A549 (cell line): ENCODE measurements at places on chromosomes 7 and 10. TPM values are rescaled to one million over a fixed set of nuclear protein-coding genes. Genes with fewer than 3 reads are reported as not detected.

- no peak for DNase-seq
These were observed 140.3 kb downstream of the VIPR2 start for GRCh38 chr7:159004411-159004810.

DNA sequence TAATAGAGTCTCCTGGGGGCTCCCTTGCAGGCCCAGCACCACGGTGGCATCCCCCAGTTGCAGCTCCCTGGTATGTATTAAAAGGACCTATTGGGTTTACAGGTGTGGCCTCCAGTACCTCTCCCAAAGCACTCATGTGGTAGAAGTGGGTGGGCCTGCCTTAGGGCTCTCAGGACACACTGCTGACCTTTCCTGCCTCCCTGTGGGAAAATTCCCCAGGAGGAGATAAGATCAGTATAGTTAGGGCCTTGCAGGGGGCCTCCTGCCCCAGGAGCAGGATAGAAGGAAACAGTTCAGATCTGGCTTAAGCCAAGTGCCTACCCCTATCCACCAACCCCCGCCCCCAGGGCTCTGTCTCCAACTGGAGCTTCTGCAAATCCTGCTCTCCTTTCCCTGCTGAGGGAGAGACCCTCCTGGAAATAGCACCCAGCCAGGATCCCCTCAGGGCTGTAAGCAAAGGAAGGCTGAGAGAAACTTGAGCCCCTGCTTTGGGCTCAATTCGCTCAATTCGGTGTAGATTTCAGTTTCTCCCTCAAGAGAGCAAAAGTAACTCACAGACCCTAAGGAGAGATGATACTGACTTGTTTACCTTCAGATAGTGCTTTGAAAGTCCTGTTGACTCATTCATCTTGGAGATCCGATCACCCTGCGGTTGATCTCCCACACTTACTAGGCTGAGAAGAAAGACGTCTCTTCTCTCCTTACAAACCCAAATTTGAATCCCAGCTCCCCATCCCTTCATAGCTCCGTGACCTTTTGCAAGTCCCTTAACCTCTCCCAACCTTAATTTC is 130.6 kb downstream of the WDR11 start:
- no peak for DNase-seq

- DNase-seq, result no peak
These were observed 101.9 kb upstream of the HGF start for GRCh38 chr7:81871606-81872265.

DNA sequence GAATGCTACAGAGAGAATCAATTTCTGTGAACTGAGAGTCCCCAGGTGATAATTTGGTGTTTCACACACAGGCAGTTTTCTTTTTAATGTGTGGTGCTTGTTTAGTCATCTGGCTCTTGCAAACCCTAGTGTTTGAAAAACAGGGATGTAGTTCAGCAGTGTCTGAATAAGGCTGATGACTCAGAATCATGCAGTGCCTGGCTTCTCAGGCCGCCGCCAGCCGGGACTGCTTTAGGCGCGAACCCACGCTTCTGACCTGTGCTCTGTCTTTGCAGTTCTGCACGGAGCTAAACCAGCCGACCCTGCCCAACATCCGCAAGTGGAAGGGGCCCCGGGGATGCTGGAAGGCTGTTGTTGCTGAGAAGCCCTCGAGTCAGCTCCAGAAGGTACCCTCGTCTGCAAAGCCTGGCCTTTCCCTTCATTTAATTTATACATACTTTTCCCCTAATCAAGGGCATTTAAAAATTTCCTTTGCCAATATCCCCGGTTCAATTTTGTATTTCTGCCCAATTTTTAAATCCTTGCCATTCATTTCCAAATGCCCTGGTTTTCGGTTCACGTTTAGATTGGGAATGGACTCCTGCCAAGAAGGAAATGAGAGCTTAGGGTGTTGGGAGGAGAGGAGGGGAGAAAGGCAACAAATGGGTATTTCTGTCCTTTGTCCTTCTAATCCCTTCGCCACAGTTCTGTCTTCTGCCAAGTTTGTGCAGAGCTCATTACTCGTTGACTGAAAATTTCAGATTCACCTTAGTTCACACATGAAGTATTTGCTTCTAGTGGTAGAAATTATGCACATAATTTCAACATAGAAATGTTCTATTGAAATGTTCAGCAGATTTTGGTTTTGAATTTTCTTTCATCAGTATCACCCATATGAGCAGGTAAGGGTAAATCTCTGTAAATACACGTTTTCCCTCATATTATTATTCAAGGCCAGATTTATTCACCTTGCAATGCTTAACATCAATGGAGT is 108.5 kb upstream of the ANLN start:
- peak; percentile 85 for DNase-seq

DNA sequence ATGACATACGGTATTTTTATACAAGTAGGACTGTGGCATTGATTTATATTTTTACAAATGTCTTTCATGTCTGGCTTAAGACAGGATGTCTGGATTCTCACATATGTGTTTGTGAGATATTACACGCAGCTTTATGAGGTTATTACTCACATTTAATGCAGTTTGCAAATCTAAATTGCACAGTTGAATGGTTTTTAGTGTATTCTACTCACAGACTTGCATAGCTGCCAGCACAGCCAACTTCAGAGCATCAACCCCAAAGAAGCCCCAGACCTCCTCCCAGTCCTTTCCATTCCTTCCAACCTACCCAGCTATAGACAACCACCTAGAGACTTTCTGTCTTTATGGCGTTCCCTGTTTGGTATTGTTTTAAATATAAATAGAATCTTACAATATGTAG is 193.8 kb upstream of the SHH start:
- no peak for DNase-seq

GRCh38 chr10:90218846-90219245 is 517.5 kb downstream of the KIF20B start:
- no peak for DNase-seq

DNA sequence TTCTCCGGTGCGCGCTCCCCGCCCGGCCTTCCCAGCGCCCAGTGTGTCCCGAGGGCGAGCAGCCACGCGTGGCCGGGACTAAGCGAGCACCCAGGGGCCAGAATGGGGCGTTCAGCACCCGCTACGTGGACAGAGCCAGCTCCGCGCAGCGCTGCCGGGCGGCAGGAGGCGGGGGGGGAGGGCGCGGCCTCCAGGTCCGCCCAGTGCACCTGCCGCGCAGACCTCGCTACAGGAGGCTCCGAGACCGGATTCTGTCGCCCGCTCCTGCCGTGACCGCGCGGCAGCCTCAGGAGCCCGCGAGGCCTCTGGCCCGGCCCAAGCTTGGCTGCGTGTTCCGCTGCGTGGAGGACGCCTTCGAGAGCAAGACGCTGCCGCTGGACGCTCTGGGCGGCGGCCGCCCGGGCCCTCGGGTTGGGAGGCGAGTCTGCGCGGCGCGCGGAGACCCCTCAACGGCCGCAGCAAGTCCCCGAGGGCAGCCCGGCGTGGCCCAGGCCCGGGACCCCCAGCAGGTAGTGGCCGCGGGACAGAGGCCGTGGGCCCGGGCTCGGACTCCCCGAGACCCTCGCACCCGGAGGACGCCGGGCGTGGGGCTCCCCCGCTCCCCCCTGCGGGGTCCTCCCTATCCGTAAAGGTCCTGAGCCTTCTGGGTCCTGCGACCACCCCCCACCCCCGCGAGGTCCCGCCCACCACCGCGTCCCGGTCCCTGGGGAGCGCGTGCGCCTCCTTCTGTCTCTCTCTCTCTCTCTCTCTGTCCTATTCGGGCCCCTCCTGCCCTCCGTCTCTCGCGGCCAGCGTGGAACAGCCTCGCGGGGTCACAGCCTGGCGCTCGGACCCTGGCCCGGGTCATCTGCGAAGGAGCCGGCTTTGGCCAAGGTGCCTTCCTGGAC is 904 bp upstream of the DPYSL4 start:
- DNase-seq, result no peak

- DNase-seq, result no peak
These were observed 48.4 kb downstream of the SHH start for GRCh38 chr7:155763691-155764437.

GRCh38 chr7:100837099-100837836 is 9.9 kb upstream of the EPHB4 start:
- peak; percentile 93 for DNase-seq

GRCh38 chr7:7266257-7266881 is 84.0 kb downstream of the C1GALT1 start:
- no peak for DNase-seq

- no peak for DNase-seq
These were observed 74.1 kb downstream of the TES start for GRCh38 chr7:116284390-116284789.

DNA sequence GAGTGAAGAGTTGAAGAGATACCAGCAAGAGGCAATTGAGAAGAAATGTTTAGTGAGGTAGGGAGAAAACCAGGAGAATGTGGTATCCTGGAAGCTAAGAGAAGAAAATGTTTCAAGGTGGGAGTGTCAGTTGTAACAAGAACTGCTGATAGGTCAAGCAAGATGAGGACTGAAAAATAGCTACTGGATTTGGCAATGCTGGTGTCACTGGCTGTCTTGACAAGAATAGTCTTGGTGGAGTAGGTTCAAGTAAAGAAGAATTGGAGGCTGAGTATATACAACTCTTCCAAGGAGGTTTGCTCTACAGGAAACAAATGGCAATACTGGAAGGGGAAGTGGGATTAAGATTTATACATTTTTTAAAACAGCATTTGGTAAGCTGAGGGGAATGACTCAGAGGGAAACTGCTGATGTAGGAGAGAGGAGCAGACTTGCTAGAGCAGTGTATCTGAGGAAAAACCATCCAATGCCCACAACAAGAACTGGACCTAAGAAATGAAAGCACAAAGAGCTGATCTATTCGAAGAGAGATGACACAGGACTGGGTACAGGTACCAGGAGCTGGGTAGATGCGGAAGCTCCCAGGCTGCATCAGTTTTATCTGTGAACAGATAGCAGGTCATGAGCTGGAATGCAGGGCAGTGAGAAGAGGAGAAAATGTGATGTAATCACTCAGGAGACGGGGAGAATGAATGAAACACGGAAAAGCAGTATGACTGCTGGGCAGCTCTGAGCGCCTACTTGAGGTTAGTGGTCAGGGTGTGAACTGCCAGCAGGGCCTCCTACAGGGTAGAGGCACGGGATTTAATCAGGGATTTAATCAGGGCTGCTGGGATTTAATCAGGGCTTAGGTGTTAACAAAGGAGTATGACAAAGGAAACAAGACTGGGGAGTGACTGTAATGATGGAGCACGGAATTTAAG is 34.5 kb downstream of the FAM25A start:
- no peak for DNase-seq

DNA sequence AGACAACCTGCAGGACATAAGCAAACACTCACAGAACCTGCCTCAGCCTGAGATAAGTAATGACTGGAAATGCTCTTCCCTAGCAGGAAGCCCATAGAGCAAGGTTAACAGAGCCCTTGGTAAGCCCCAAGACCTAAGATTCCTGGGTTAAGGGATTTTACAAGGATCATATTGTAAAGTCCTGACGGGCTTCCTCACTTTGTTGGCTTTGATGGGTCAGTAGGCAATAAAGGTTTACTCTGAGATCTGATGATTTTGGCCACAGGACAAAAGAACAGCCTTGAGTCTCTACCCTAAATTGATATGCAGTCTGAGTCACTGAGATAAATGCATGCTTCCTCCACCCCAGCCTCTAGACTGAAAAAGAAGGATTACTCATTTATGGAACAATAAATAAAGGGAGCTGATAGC is 270.8 kb downstream of the HTR7 start:
- DNase-seq, result no peak

DNA sequence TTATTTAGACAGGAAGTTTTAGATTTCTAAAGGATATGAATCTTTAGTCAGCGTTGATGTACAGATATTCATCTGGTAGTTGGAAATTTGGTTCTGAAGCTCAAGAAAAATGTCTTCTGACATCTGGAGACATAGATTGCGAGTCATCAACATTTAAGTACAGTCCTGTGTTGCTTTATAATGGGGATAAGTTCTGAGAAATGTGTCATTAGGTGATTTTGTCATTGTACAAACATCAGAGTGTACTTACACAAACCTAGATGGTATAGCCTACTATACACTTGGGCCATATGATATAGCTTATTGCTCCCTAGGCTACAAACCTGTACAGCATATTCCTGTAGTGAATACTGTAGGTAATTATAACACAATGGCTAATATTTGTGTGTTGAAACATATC is 49.6 kb upstream of the UBN2 start:
- no peak for DNase-seq

GRCh38 chr7:21412957-21413356 is 14.9 kb upstream of the SP4 start:
- DNase-seq, result no peak

GRCh38 chr10:77163670-77164348 is 473.8 kb downstream of the KCNMA1 start:
- DNase-seq, result peak; percentile 67

The GPR85 gene
- polyA plus RNA-seq, result not detected in 3 replicates

The RBP4 gene
- 5.6 to 6.2 TPM (median 6.0 TPM) in 3 replicates for polyA plus RNA-seq

The UFSP1 gene
- 6.1 to 7.1 TPM (median 6.9 TPM) in 3 replicates for polyA plus RNA-seq

The PNLIP gene
- not detected in 3 replicates for polyA plus RNA-seq

The RP9 gene
- polyA plus RNA-seq, result 25.1 to 28.8 TPM (median 25.7 TPM) in 3 replicates
